Left ventricle myocardium superior (tissue), 1 donor: ENCODE measurements at places on chromosomes 7 and 10. TPM values are rescaled to one million over a fixed set of nuclear protein-coding genes. Genes with fewer than 3 reads are reported as not detected.

The ADGRA1 gene
- total RNA-seq: not detected

The ANLN gene
- 1.3 TPM for total RNA-seq

The GNG11 gene
- 20.3 TPM for total RNA-seq

The FLNC gene
- total RNA-seq: 591 TPM

The PVRIG gene
- not detected for total RNA-seq

The FFAR4 gene
- total RNA-seq: 0.07 TPM

The LIPM gene
- total RNA-seq: not detected

The BLNK gene
- total RNA-seq: 1.3 TPM

The PALD1 gene
- total RNA-seq: 5.2 TPM

The TLL2 gene
- total RNA-seq: 11.6 TPM

The NRP1 gene
- total RNA-seq: 175 TPM

The CHN2 gene
- 32.2 TPM for total RNA-seq

The CHRM2 gene
- 89.0 TPM for total RNA-seq

The TLX1 gene
- not detected for total RNA-seq

The PNLIPRP3 gene
- total RNA-seq: not detected

The ABCA13 gene
- 0.20 TPM for total RNA-seq
